ENCODE measurements at places on chromosomes 16 and 17.

DNA sequence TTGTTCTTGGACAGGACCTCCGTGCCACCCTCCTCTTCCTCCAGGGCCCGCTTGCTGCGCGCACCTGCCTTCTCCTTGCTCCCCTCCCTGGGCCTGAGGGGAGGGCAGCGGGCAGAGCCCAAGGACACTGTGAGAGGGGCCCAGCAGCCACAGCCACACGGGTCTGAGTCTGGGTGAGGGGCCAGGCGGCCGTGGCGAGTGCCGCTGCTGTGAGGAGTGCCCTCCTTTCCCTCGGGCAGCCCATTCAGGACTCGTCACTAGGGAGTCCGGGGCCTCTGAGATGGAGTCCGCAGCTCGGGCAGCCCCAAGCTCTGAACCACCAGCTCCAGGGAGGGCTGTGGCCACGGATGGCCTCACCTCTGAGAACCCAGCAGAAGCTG, 5.6 kb downstream of the DUS1L start:
- no peak for DNase-seq

DNA sequence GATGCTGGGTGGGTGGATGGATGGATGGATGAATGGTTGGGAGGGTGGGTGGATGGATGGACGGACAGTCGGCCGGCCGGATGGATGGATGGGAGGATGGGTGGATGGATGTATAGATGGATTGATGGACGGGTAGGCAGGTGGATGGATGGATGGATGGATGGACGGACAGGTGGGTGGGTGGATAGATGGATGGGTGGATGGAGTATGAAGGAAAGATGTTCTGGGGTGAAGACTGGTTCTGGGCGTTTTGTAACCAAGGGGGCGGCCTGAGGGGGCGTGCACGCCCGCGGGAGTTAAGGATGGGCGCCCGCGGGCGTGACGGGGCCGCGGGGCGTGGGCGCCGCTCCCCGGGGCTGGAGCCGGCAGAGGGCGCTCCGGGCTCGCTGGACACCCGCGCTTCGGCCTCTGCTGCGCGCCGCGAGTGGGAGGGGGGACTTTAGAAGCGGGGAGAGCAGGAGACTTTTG, at the start of gene NECAB2:
Gene NECAB2 (plus strand): TSS at position 407 of the 468 bp plus-strand sequence. CDS start 405 bp downstream, outside the sequence.
- no peak for DNase-seq

DNA sequence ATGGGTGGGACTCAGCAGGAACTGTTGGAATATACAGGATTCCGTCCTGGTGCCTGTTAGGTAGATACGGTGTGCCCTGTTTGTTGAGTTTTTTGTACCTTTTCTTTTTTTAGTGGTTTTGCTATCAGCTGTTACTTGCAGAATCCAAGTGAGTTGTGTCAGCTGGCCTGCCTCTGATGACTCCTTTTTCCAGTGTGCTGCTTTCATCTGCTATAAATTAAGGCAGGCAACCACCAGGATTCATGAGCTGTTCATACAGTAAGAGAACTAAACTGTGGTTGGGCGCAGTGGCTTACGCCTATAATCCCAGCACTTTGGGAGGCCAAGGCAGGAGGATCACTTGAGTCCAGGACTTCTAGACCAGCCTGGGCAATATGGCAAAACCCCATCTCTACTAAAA, 79.9 kb downstream of the WNT3 start:
- peak; percentile 47 for DNase-seq

GRCh38 chr17:81487487-81488275, 24.9 kb downstream of the ACTG1 start:
- DNase-seq = peak; percentile 60

GRCh38 chr16:23469814-23470213, 16.8 kb upstream of the COG7 start:
- DNase-seq = peak; percentile 46

DNA sequence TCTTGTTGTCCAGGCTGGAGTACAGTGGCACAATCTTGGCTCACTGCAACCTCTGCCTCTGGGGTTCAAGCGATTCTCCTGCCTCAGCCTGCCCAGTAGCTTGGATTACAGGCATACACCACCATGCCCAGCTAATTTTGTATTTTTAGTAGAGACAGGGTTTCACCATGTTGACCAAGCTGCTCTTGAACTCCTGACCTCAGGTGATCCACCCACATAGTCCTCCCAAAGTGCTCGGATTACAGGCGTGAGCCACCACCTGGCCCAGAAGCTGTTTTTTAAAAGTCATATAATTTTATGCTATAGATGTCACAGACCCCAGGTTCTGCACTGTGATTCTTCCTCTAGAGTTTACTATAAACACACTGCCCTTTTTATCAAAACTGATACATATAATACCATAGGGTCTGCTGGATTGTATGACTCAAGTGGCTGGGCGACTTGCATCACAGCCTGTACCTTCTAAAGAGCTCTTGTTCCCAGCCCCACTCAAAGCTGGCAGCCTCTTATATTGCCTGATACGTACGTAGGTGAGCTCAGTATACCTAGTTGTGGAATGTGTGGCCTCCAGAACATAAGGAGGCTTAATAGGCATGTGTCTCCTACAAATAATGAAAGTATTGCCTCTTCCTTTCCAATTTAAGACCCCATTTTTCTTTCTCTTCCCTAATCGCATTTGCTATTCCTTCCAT, 295.8 kb downstream of the ZFHX3 start:
- no peak for DNase-seq

- peak; percentile 90 for DNase-seq
Measured at GRCh38 chr17:48587276-48588073, 2.6 kb downstream of the HOXB3 start.

- DNase-seq = no peak
Measured at GRCh38 chr17:7156342-7156940, 22.7 kb downstream of the ASGR1 start.

DNA sequence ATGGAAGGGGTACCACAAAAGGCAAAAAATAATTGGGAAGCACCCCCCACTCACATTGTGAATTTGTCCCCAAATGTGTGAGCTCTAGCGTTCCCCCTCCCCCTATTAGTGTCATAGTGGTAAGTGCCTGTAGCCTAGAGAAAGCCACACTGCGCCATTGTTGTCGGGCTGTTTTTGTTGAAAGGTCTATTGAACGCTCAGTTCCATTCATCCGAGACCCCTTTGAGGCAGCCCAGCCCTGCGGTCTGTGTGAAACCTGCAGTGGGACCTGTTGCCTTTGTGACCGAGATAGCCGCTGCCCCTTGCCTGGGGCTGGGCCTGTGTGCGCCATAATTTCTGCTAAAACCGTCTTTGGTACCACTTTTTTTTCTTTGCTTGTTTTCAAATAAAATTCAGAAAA, 3.0 kb downstream of the JPT2 start:
- DNase-seq = no peak

DNA sequence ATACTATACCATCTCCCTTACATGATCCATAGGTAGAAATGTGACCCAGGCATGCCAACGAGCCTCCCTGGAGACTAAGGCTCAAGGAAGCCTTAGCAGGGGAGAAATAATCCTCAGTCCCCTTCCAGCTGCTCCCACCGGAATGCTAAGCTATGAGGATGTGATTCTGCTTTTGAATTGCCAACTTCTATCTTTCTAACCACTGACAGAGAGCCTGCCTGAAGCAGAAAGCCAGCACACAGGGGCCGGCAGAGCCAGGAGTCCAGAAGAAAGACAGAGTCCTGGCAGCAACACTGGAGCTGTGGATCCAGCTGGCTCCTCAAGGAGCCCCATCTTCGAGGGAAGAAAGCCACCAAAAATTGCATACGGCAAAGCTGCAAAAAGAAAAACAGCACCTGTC, 579.6 kb upstream of the CDH5 start:
- peak; percentile 15 for DNase-seq

DNA sequence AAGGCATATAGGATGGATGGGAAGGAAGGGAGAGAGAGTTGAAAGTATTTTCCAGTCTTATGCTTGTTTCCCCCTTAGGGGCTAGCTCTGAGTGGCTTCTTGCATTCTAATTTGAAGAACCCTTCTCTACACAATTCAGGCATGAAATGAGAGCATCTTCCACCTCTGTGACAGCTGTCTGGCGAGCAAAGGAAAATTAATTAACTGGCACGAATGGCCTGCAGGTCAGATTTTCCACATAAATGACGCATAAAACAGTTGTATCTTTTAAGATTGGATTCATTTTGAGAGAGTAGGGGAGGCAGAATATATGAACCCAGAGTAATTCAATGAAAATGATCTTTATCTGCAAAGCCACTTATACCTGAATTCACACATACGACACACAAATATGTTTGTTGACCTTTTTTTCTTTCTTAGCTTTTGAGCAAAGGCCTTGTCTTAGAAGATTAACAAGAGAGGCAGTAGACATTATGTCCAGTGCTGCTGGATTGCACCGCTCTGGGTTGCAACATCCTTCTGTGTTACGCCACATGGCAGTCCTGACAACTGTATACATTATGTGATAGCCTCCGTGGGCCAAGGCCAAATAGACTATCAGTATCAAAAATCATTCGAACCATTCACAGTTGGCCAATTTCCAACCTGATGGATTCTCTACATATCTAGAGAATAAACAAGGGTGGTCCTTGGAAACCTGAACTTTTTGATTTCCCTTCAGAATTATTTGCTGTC, 173.0 kb upstream of the GOT2 start:
- DNase-seq = peak; percentile 1

GRCh38 chr16:48911700-48912099, 301.7 kb upstream of the N4BP1 start:
- DNase-seq = no peak

GRCh38 chr16:85967111-85967510, 68.1 kb downstream of the IRF8 start:
- DNase-seq = no peak

GRCh38 chr17:1746975-1747543, 4.4 kb downstream of the SERPINF2 start:
- DNase-seq = no peak

GRCh38 chr17:38746004-38746848, 1.9 kb downstream of the PCGF2 start:
- DNase-seq = no peak

DNA sequence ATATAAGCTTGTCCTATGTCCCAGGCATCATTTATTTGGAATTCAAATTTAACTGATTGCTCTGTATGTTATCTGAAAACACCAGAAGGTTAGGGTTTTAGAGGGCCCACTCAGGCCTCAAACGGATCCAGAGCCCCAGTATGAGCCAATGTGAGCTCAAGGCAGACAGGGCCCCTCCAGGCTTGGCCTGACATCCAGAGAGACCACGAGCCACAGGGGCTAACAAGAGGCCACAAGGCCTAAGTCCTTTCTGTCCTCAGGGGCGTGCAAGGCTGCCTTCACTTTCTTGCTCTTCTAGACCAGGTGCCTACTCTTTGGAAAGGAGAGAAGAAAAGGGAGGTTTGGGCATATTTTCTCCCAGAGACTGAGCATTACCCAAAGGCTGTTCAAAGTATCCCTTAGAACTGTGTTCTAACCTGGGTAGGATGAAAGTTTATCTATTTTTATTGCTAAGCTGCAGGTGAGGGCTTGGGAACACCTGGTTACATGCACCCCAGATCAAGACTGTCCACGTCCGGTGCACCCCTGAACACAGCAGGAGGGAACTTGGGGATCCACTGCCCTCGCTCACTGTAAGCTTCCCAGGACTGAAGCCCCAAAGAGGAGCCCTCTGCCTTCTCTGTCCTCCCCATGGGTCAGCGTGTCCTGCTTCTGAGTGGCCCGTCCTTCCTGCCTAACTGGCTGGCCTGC, 1.5 kb upstream of the ENGASE start:
- no peak for DNase-seq

GRCh38 chr17:39225959-39226683, 376 bp upstream of the STAC2 start:
- DNase-seq = peak; percentile 44
